Astrocyte (in vitro differentiated cells and primary cell): ENCODE measurements at places on chromosomes 2 and 18.

- no peak for DNase-seq
Measured at GRCh38 chr18:12433829-12434540, 26.3 kb downstream of the PRELID3A start.

DNA sequence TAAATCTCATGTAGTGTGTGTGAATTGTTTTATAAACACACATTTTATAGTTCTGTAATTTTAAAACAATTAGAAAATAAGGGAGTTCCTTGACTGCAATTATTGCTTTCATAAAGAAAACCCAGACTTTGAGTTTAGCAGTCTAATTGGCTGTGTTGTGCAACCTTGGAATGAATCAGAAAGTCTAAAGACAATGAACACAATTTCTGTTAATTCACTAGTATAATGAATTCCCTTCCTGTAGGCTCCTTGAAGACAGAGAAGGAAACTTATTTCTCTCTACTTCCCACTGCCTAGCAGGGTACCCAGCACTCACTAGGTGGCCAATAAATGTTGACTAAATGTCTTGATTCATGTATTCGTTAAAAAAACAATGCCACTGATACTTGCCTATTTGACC is 79.9 kb downstream of the ANTXR1 start:
- no peak for DNase-seq

DNA sequence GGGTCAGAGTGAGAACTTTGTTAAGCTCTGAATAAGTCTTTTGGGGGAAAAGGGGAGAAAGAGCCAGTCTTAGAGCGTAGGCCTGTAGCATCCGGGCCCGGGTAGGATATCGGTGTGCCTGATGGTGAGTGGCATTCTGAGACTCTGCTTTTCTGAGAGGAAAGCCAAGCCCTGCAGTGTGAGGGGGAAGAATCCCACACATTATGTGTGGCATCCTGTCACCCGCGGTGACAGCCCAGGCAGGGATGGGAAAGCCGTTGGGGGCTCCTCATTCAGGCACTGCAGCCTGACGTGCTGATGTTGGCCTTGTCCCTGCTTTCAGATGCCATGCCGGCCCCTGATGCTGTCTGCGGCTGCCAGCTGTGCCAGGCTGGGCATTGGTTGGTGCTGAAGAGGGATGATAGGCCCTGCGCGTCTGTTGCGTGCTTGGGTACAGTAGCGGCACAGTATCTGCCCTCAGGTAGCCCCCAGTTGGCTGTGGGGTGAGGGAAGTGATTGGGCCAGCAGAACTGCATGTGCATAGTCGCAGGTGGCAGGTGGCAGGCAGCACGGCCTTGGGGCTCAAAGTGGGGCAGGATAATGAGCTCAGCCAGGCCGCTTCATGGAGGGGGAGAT is 37.6 kb downstream of the GLI2 start:
- no peak for DNase-seq

DNA sequence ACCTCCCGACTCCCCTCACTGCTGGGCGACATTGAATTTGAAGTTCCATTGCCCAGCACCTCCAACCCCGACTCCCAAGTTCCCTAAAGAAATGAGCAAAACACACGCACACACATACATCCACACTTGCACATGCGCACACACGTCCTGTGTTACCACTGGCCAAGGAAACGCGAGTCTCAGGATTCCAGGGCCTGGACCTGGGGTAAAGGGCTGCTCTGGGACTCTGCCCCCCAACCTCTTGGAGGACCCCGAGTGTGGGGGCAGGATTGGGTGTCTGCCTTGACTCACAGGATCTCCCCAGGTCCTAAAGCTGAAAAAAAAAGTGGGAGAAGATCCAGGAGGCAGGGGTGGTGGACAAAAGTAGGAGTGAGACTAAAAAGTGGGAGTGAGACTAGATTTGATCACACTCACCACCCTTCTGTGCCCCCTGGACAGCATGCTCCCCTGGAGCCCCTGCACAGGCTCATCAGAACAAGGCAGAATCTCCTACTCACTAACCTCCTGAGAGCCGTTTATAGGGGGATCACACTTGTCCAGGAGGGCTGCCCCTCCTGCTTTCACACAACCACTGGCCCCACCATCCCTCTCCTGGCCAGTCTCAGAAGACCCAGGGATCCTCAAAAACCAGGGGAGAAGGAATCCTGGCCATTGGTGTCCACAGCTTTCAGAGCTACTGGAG is 202.2 kb downstream of the TNS1 start:
- no peak for DNase-seq

- DNase-seq = no peak
Measured at GRCh38 chr2:84077496-84077895, 381.6 kb downstream of the SUCLG1 start.

DNA sequence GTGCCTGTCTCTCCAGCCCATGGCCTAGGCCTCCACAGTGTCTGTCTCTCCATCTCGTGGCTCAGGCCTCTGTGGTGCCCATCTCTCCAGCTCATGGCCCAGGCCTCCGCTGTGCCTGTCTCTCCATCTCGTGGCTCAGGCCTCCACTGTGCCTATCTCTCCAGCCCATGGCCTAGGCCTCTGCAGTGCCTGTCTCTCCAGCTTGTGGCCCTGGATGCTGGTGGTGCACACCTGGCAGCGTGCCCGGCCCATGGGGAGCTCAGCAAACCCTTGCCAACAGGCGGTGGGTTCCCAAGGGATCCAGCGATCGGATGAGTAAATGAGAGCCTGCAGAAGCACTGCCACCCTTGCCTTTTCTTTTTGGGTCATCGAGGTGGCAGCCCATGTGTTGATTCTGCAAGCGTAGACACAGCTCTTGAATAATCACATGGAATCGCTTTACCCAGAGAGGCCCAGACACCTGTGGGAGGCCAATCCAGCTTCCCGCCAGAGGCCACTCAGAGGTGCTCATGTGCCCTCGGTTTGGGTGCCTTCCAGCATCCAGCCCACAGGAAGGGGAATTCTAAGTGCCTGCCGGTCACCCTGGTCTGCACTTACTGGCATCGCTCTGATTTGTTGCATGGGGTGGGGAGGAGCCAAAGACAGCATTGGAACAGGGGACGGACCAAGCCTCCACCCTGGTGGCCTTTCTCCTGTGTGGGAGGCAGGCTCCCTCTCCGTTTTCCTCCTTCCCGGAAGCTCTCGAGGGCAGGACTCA is 101.8 kb upstream of the HDAC4 start:
- no peak for DNase-seq

DNA sequence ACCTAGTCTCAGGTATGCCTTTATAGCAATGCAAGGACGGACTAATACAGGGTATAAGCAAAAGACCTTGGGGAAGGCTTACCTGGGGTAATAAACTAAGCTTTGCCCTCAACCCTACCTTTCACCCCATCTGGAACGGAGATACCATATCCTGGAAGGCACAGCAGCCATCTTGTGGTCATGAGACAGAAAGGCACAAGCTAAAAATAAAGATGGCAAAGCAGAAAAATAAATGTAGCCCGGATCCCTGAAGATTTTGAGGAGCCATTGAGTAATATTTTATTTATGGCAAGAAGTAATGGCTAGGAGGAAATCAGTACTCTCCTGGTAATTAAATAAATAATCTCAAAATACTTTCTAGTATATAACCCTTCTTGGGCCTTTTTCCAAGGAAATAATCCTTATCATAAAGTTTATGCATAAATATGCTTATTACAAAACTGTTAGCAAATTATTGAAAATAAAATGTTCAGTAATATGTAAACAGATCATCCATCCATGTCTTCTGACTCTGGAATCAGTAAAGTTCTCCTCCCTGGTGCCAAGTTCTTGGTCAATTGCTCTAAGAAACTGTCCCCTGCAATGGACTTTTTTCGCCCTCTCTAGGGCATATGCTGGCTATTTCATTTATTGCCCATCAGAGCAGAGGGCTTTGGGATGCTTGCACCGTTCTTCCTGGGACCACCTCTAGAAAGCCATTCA is 198.7 kb downstream of the SPP2 start:
- DNase-seq = no peak

DNA sequence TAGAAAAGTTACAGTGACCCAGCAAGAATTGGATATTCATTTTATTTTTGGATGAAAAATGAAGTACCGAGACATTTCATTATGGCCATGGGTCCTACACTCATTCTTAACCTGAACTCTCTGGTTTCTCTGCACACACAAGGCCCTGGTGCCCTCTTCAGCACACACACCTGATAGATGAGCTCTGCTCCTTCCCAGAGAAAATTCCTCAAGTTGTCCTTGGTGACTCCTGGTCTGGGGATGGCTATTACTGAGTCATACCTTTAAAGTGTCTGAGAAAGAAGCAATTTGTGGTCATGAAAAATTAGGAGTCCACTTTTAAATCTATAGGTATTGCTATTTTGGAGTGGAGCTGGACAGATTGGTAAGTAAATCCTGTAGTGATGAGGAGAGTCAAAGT is 311.5 kb downstream of the CDH2 start:
- DNase-seq = no peak

DNA sequence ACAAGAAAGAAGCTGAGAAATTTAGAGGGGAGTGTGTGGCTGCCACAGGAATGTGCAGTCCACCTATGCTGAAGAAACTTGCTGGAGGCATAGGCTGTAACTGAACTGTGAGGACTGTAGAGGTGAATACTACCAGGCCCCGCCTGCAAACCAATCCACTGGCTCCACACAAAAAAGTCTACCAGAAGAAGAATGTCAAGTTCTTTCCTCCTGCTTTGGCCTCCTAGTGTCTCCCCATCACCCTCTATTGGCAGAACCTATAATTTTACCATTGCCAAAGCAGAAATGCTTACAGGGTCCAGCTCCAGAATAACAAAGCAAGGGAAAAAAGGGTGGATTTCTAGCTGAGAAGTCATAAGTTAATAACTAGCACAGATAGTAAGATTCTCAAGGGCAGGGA is 5.9 kb upstream of the ATP5MC3 start:
- DNase-seq = no peak

GRCh38 chr18:30999887-31000628 is 42.5 kb downstream of the DSC3 start:
- no peak for DNase-seq

DNA sequence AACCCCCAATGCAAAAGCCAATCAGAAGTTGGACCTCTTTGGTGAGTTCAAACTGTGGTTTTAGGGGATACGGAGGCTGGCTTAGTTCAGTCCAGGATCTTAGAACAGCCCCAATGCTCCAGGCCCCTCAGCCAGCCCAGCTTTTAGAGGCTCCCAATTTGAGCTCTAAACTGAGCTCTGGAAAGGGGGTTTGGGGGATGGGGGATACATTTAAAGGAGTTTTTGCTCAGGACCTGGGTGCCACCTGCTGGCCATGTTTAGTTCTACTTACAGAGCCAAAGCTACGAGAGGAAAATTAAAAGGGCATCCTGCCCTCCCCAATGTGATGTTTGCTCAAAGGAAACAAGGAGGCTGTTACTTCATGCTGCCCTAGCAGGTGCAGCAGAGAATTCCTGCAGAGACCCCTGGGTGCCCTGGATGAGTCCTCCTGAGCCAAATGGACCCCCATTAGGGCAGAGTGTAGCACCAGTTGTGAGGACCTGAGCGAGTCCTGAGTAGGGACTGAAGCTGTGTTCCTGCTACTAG is 15.9 kb upstream of the TMEM214 start:
- peak; percentile 49 for DNase-seq

DNA sequence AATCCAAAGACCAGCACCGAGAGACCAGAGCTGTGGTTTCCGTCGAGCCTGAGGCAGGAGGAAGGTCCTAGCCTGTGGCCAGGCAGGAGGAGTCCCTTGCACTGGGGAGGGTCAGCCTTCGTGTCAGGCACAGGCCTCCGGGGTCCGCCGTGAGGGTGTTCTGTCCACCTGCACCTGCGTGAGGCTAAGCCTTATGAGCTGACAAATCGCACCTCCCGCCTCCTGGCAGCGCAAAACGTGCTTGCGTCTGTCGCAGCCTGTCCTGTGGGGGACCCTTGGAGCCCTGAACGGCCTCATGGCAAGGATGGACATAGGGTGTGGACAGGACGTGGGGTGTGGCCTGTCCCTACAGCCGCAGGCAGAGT is 73.3 kb downstream of the KCNG2 start:
- DNase-seq = no peak
